Right ventricle myocardium inferior (tissue), 1 donor: ENCODE measurements at places on chromosomes 12 and 14.
A peak's percentile ranks its signal among the peaks of the same experiment; 100 is the strongest.

- DNase-seq, result no peak
Observed at GRCh38 chr12:32312049-32312670, 87.2 kb upstream of the FGD4 start.

DNA sequence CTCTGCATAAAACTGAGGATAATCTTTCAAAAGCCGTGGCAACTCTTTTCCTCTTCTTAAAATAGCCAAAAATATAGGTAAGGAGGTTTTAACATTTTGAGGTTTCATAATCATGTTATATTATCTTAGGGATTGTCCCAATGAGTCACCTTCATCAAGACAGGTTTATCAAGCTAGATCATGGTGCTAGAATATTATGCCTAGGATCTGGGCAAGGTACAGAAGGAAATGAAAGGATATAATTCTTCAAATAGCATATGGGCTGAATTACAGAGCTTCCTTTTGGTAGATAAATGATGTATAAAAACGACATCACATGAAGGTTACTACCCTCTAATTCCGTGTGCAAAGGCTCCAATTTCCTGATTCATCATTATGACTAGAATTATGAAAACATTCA is 28.6 kb upstream of the TBC1D15 start:
- DNase-seq, result no peak

DNA sequence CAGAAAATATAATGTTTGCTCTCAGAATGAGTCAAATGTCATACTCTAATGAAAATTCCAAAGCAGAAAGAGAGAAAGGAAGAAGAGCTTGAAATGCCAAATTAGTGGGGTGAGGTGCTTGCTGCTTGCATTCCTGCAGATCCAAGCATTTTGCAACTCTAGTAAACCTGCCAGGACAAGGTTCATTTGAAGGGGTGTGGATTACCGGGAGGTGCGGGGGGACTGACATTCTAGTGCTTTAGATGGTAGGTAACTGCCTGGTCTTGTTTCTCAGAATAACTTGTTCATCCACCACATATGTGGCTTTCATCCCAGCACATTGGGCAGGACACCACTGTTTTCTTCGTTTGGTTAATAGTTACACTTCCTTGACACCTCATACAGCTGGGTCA is 144.4 kb downstream of the AKAP6 start:
- DNase-seq, result peak; percentile 11

GRCh38 chr12:69343357-69343756 is 4.8 kb upstream of the LYZ start:
- DNase-seq, result no peak

- DNase-seq, result no peak
Observed at GRCh38 chr14:30995689-30996088, 29.8 kb upstream of the AP4S1 start.

GRCh38 chr12:47848853-47849252 is 29.1 kb upstream of the HDAC7 start:
- no peak for DNase-seq

- peak; percentile 79 for DNase-seq
Observed at GRCh38 chr14:106605548-106606448, 1079.4 kb downstream of the TMEM121 start.

DNA sequence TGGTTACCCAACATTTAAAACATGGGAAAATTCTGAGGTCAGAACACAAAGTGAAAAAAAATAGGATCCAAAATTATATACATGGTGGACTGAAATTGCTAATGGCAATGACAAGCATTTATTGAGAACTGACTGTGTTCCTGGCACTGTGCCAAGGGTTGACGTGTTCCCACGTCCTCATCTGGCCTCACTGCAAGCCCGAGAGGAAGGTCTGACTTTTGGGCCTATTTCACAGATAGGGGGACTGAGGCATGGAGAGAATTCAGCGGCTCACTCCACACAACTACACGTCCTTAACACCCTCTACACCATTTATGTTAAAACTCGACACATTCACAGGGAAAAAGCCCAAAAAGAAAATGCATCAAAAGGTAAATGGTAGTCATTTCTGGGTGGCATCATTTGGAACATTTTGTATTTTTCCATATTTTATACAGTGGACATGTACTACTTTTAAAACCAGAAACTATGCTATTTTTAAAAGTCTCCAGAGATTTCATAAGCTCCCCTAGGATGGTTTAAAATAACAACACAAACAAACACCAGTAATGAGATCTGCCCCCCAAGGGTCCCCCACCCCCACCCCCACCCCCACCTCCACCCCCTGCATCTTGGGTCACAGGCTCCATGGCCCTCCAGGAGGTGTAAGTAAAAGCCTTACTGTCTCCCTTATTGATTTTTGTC is 27.7 kb downstream of the CLMN start:
- DNase-seq, result peak; percentile 84

DNA sequence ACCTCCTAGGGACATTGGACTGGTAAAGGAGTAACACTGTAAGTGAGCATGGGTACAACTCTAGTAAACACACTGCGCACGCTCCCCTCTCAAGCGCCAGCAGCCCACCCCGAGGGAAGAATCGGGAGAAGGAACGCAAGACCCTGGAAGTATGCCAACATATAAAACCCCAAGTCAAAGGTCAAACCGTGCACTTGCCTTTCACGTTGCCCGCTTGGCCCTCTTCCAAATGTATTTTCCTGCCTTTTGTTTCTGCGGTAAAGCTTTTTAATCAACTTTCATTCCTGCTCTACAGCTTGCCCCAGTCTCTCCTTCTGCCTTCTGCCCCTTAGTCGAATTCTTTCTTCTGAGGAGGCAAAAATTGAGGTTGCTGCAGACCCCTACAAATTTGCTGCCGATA is 17.6 kb upstream of the CHST11 start:
- no peak for DNase-seq
